OCI-LY7 (cell line): ENCODE measurements at places on chromosomes 12 and 14.
A peak's percentile ranks its signal among the peaks of the same experiment; 100 is the strongest.

DNA sequence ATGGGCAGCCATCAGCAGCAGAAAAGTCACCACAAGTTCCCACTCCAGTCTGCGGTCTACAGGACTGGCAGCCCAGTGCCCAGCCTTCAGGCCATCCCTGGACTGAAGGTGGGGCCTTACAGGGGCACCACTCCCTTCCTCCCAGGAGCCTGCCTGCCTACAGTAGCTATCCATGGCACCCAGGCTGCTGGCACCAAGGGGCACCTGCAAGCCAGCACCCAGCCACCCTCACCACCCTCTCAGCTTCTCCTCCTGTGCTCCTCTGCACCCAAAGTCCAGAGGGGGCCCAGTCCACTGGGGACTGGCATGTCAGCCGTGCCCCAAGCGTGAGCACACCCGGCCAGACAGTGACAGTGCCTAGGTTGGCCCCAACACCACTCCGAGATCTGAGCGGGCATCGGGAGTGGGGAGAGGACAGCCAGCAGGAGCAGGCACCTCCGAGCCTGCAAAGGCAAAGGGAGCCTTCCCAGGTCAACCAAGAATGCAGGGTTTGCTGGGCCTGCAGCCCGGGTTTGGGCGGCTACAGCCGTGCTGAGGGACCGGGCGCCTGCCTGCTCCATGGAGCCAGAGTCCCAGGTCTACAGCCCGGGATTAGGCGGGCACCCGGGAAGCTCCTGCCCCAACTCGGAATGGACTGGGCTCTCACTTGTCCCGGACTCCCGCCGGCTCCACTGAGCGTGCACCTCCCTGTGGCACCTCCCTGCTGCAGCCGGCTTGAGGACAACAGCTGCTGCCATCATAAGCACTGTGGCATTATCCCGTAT lies 8.1 kb upstream of the OR6C65 start:
- DNase-seq, result no peak

DNA sequence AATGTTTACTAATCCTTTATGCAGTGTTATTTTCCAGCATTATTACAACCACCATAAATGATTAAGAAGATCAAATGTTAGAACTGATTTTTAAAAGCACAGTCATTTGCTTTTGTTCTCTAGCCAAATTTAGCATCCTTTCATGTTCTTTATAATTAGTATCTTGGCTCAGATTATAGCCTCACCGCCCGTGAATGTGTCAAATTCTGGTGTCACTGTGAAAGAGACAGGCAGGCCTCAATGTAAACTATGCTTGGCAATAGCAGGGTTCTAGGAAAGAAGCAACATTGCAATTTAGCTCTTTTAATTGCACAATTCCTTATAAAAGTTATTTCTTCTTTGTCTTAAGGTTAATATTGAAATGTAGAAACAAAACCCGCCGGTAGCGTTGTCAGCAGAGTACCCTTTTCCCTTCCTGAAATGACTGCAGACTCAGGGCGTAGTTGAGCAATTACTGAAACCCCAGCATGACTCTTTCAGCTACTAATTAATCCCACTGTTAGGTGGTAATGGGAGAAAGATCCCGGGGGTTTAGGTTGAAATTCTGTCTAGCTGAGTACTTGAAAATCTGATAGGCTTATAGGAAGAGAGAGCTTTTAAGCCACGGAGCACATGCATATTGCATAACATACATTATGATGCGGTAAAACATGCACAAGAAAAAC lies 1600.5 kb upstream of the SEL1L start:
- DNase-seq, result no peak

DNA sequence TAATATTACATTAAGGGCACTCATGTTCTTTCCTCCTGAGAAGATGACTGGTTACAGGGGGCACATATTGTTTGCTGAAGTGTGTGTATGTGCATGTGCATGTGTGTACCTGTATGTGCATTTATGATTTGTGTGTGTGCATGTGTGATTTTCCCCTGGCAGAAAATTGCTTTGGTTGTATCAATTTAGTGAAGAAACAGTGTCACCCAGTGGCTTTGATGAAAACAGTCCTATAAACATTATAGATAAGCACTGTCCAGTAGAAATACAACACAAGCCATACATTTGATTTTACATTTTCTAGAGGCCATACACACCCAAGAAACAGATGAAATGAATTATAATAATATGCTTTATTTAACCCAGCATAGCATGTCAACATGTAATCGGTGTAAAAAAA lies 8.6 kb downstream of the PDE3A start:
- DNase-seq, result peak; percentile 15

DNA sequence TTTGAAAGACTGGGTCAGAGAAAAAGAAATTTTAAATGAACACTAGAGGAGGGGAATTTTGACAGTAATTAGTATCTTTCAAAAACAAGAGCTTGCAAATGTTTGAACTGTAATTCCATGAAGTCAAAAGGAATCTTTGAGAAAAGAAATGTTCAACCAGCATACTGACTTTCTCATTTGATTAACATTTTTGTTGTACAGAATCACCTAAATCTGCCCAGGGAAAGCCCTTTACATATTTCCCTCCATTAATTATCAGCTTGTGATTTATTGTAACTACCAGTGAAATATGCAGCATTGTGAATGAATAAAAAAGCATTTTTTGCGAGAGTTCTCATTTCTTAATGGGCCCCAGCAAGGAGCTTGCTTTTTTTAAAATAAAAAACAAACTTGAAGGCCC lies 61.2 kb upstream of the CCDC91 start:
- no peak for DNase-seq

GRCh38 chr12:30999723-31000122 lies 73.2 kb downstream of the TSPAN11 start:
- DNase-seq, result no peak

- no peak for DNase-seq
Measured at GRCh38 chr12:45598761-45599160, 130.7 kb upstream of the ARID2 start.

- peak; percentile 8 for DNase-seq
Measured at GRCh38 chr12:124392271-124392666, 97.4 kb downstream of the RFLNA start.
